Inflammatory macrophage treated with lipopolysaccharide for 1 hour (primary cell): ENCODE measurements at places on chromosomes 7 and 10.

- no peak for DNase-seq
Measured at GRCh38 chr7:41125343-41125742, 577.5 kb downstream of the INHBA start.

- DNase-seq, result no peak
Measured at GRCh38 chr7:115008465-115009114, 86.7 kb downstream of the MDFIC start.

DNA sequence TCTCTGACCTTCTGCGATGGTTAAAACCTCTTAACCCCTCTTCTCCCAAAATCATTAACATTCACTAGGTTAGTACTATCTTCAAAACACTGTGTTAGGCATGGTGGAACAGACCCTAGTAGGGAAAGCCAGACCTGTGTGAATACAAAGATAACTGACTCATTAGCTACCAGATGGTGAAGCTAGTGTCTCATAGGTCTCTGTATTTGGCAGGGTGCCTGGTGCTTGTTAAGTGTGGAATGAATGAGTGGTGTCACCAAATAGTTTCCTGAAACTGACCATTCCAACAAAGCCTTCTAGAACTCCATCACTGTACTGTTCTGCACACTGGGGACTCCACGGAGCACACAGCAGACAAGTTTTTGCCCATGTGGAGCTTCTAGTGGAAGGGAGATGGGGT, 27.7 kb upstream of the TM9SF3 start:
- DNase-seq, result no peak

DNA sequence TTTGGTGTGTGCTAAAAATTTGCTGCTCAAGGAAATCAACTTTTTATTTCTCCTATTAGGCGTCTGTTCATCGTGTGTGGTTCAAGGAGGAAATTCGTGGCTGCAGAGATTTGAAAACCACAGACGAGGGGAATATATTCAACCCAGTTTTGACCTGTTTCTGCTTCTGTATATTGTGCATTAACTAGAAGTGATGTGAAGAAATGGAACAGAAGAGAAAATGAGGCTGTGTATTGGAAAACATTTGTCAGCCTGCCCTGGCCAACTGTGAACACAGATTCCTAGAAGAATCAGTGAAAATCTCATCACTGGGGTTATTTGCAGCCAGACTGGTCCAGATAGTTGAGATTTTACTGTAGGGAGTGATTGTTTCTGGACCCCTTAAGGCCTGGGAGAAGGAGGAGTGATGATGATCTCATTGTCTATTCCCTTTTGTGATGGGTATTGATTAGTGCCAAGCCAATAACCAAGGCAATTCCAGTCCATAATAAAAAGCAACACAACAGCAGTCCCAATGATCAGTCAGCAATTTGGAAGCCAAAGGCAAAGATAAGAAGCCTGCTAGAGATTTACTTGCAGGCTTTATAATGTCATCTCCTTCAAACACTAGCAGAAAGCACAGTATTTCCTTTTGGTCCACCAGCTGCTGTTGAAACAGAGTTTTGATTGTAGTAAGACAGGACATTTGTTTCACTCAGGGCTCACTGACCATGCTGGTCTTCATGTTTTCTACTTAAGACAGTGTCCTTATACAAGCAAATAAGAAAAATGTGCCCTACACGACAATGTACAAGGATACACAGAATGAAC, 339.4 kb downstream of the PRPF18 start:
- no peak for DNase-seq

- DNase-seq, result no peak
Measured at GRCh38 chr7:1588978-1589377, 19.1 kb upstream of the PSMG3 start.

- DNase-seq, result no peak
Measured at GRCh38 chr10:29297678-29298077, 8.8 kb downstream of the LYZL1 start.

- DNase-seq, result no peak
Measured at GRCh38 chr10:125871338-125871737, 9.8 kb downstream of the DHX32 start.

DNA sequence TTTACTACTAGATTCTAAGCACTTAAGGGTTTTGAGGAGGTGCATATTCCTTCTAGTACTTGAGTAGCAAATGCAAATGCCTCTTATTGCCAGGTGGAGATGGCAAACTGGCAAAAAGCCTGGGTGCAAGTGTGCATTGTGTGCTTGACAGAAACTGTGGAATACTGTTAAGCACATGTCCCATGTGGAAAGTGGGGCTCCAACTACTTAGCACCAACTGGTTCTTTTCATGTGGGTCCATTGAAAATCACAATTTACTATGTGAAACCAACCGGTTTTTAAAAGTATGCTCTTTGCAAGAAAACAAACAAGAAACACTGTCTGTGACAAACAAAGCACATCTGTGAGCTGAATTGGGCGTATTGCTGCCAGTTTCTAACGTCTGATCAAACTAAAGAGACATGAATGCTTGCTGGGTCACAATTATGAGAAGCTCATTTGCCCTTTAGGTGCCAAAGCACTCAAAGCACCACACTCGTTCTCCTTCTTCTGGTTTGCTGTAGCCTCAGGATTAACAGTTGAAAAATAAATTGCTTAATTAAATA, 197.4 kb downstream of the SEMA3E start:
- no peak for DNase-seq

DNA sequence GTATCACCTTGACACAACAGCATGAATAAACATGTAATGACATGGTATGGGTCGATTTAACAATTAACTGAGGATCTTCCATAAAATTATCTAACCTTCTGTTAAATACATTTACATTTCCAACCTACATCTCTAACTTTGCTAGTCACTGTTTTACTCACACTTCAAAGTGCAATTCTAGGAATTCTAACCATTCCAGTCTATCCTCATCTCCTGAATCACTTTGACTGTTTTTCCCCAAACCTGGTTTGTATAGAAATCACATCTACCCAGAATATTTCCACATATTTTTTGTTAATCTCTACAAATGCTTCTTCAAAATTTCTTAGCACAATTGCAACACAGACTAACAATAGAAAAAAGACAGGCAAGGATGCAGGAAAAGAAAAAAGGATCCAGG, 6.2 kb downstream of the ABI1 start:
- no peak for DNase-seq

- DNase-seq, result no peak
Measured at GRCh38 chr7:106625678-106626301, 35.2 kb downstream of the CCDC71L start.

DNA sequence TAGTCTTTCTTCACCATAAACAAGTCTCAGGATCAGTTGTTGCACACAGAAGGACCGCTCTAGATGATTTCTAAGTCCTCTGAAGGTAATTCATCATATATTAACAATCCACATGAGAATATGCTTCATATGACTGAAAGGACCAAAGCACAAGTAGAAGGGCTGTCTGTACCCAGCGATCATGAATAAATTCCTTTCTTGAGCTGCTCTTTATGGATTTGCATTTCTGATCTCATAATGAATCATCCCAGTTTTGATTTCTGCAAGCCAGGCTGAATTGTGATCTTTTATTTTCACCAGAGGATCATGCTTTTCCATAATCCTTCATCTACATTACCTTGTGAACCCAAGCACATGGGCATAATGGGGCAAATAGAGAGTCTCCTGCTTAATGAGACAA, 675.6 kb downstream of the MAGI2 start:
- no peak for DNase-seq

DNA sequence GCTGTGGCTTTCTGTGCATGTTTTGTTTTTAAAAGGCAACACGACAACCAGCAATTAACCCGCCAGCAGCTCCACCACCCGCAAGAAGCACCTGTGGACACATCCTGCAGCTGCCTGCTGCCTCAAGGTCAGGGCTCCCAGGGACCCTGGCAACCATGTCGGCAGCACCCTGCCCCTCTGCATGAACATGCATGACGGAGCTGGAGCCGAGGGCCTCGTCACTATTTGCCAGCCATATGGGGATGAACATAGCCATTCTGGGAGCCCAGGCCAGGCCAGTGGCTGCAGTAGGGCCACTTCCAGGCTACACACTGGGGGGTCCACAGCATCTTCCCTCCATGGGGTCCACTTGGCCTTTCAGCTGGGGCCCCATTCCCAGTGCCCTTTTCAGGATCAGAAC, 52.9 kb downstream of the CAMK2B start:
- DNase-seq, result no peak

DNA sequence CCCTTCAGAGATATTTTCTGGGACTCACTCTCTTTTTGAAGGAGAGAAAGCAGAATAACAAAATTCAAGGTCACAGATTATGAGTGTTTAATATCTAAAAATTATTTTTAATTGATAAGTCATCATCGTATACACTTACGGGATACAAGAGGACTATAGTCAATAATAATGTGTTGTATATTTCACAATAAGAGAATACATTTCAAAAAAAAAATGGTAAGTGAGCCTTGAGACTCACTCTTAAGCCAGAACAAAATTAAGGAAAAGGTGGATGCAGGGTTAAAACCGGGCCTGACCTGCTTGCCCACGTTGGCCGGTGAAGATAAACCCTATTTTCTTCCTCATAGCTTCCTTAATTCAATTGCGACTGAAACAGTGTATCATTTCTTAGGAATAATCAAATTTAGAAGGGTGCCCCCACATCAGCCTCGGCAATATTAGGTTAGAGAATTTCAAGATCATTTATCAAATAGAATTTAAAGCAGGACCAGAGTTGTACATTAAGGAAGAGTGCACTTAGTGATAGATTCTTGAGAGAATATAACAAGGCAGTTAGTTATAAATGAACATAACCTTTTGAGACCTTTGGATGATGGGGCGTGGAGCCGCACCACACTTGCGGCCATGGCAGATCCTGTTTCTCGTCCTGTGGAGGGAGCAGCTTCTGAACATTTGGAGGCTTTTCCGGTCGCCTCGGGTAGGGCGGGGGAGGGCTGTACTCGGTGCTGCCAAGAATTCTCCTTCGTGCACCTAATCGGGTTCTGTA, 321.8 kb downstream of the PAXIP1 start:
- no peak for DNase-seq

DNA sequence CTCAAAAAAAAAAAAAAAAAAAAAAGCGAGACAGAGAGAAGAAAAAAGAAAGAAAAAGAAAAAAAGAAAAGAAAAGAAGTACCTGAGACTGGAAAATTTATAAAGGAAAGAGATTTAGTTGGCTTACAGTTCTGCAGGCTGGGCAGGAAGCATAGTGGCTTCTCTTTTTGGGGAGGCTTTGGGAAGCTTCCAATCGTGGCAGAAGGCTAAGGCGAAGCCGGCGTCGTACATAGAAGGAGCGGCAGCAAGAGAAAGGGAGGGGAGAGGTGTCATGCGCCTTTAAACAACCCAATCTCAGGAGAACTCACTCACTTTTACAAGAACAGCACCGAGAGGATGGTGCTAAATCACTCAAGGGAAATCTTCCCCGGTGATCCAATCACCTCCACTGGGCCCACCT, 272.1 kb upstream of the FOXK1 start:
- DNase-seq, result no peak

DNA sequence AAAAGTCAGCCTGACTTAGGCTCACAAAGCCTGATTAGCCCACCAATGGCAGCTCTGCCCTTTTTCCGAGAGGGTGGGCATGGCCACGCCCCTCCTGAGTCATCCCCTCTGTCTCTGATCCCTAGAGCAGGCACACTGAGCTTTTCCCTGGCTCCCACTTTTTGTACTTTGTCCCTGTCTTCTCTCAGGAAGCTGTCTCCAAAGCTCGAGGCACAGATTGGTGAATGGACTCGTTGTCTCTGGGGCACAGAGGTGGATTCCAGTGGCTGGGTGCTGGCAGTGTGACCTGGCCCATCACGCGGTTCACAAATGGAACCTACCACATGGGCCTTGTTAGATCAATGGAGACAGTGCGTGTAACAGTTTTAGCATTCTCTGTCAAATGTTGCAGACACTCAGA, 313.5 kb downstream of the WDR37 start:
- DNase-seq, result no peak

DNA sequence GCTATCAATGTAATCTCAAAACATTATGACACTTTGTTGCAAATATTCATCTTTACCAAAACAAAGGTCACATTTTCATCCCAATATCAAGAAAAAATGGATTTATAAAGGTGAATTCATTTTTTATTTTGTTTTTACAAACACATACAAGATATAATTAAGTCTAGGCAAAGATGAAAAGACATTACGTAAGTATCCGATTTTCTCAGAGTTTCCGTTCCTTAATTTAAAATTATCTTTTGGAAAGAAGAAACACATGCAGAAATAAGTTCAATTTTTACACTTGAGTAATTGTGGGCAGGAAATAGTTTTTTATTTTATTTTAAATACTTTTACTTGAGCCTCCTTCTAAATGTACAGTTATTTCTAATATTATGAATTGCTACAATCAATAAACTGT, 24.6 kb downstream of the RTKN2 start:
- DNase-seq, result peak; percentile 67

GRCh38 chr7:78695826-78696225, 757.6 kb downstream of the MAGI2 start:
- DNase-seq, result no peak

DNA sequence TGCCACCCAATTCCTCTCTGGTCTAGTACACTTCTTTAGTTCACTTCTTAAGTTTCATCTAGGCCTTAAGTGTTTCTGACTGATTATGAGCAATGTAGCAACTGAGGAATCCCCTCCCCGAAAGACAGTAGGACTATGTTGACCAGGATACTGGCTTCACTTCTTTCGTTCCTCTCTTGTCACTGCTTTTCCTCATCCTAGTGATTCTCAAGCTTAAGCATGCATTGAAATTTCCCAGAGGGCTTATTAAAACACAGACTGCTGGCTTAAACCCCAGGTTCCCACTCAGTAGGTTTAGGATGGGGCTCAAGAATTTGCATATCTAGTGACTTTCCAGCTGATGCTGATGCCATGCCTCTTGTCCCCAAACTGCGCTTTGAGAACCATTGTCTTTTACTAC, 164.6 kb upstream of the WNT16 start:
- DNase-seq, result no peak

DNA sequence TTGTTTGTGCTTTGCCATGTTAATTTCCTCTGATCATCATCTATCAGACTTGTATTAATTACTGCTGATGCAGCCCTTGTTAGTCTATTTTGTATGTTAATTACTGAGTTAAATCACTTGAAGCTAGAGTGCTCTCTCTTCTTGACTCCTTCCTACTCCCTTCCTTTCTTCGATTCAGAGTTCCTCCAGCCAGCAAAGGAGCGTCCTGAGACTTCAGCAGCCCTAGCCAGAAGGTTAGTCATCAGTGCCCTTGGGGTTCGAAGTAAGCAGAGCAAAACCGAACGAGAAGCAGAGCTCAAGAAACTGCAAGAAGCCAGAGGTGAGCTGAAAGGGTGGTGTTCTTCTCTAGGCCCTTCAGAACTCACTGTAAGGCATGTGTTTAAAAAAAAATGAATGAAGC, 32.1 kb downstream of the LOXL4 start:
- no peak for DNase-seq

DNA sequence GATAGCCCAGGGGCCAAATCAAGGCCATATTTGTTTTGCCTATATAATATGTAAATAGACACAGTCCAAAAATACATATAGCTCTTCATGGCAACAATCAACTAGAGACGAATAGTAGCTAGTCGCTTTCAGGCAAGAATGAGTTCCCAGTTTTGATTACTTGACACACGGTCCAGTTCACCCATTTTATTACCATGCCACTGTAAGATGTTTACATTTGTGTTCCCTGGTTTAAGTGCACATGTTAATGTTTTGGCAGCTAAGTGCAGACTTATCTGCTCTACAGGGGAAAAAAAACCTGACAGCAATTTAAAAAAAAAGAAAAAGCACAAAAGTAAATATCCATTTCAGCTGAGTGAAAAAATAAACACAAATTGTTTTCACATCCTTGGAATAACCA, 213.1 kb downstream of the TPK1 start:
- DNase-seq, result no peak
